ENCODE measurements at places on chromosomes 6 and 20.

- no peak for DNase-seq
Observed at GRCh38 chr6:9139746-9140145, 704.4 kb upstream of the SLC35B3 start.

GRCh38 chr20:4062721-4063606 is 47.6 kb upstream of the RNF24 start:
- no peak for DNase-seq

DNA sequence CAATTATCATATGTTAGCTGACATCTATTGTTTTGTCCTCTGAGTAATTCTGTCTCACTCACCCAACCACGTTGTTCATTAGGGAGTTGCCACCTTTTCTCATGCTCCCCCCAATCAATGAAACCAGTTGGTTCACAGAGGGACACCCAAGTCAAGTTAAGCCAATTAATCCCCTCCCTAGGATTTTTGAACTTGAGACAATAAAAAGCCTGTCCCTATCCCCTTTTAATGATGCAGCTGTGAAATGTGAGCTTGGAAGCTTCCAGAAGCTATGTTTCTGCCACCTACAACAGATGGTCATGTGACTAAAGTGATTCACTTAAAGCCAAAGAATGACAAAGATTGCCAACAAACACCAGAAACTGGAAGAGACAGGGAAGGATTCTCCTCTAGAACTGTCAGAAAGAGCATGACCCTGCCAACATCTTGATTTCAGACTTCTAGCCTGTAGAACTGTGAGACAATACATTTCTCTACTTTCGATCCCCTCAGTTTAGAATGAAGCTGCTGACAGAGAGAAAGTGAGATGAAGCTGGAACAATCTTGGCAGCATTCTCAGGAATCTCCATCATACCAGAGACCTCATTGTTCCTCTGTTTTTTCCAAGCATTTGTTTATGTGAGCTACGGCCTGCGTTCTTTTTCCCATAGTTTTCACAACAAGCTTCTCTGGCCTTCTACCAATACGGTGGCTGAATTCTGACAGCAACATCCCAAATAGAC is 57.8 kb upstream of the TPD52L1 start:
- no peak for DNase-seq

- no peak for DNase-seq
Observed at GRCh38 chr6:100100776-100101175, 106.8 kb upstream of the MCHR2 start.

- DNase-seq, result no peak
Observed at GRCh38 chr6:16844183-16844582, 82.9 kb upstream of the ATXN1 start.

DNA sequence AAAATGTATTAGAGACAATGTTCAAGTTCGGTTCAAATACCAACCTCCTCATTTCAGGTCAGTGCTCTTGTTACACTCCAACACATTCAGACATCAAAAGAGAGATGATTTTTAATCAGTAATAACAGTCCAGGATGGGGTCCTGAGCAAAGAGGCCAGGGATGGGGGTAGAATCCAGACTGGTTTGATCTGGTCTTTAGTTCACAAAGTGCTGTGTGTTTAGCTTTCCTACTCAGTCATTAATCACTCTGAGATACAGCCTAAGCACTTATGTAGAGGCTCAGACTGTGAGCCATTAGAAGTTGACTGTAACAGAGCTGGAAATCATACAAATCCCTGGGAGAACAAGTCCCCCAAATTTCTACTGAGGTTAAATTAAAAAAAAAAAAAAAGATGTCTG is 241.6 kb downstream of the PTPRK start:
- no peak for DNase-seq

DNA sequence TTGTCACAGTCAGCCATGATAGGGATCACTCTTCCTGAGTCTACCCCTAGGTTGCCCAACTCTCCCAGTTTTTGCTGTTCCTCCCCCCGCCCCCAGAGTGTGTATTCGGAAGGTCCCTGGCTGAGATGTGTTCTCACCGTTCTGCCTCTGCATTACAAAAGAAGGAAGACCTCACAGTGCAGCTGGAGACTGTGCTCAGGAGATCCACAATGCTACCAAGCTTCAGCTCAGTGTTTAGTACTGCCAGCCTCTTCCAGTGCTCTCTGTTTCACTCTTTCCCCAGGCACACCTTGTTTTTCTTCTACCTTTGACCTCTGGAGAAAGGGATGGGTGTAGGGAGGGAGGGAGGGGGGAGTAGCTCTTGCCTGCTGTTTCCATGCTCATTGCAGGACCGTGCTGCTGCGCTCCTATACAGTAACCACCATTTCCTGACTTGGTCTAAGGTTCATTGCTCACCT is 13.4 kb upstream of the MOCS1 start:
- no peak for DNase-seq

- DNase-seq, result no peak
Observed at GRCh38 chr6:148926478-148926877, 179.6 kb downstream of the UST start.

DNA sequence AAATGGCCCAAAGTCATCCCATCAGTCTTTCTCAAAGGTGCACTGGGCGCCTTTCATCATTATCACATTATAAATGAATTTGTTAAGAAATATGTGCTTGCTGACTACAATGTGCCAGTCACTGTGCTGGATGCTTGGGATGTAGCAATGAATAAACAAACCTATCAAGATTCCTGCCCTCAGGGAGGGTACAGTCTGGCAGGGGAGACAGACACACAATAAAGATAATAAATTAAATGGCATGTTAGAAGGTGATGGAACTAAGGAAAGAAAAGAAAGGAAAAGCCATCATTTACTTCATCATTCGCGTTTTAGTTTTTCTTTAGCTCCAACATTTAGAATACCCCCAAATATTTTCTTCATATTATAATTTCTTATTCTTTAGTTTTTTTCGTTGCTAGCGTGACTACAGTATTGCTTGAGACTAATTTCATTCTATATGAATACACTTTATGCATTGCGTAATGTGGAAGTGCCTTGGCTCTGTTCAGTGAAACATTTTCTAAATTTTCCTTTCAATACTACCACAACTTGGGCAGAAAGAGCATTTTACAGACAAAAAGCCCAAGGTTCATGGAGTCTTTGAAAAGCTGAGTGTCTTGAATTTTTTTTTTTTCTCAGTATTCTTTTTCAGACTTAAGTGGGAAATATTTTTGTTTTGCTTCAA is 48.7 kb upstream of the CITED2 start:
- DNase-seq, result no peak

DNA sequence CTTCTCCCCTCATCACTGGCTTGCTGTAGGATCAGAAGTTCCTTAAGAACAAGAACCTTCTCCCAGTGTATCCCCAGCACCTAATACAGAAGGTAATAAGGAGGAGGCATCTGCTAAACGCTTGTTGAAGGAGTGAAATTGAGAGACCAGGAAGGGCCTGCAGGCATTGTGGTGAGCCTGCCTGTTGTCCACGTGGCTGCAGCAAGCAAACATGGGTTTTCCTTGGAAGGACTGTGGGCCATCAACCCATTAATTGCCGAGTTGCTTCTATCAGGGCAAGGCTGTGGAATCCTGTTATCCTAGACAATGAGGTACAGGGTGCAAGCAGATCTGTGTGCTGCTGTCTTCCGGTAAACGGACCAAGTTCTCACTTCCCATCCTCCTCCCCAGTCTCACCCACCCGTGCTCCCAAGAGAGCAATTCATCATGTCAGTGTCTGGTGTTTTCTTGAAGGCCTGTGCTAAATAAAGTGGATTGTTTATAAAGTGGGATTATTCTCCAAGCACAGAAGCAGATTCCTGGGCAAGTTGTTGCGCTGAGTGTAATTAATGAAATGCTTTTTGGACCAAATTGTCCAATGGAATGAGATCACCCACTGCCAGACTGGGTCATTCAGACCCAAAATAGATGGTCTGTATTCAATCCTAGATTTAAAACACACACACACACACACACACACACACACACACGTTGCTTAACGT is 164.6 kb upstream of the CDYL start:
- DNase-seq, result no peak

DNA sequence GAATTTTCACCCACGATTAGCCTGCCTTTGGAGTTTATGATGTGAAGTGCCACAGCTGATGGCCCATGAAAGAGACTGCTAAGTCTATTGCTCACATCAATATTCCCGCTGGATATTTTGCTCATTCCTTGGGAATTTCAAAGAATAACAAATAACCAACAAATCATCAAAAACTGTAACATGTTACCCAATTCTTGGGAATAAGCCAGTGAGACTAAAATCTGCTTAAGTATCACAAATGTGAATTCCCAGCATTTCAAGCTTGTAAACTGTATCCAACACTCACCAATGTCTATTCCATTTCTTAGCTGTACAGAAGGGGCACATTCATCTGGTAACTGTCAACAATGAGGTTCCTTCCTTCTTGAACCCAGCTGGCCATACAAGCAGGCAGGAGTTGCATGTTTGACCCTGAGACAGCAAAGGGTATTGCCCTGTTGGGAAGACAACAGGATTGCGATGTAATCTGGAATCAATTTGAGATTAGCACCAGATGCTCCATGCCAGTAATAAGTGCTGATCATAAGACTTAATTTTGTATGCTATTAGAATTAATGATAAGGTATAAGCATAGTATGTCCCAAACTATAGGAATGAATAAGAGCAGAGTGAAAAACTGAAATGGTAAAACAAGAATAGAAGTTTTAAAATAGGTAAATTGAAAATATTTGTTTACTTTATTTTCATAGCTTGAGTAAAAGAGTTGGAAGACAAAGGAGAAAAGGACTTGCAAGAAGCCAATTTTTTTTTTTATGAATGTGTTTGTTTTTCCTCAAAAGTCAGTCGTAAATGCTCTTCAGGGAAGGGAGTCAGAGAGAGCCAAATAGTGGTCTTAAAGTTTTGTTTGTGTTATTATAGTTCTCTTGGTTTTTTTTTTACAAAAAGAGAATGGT is 58.8 kb downstream of the RSPO3 start:
- no peak for DNase-seq

DNA sequence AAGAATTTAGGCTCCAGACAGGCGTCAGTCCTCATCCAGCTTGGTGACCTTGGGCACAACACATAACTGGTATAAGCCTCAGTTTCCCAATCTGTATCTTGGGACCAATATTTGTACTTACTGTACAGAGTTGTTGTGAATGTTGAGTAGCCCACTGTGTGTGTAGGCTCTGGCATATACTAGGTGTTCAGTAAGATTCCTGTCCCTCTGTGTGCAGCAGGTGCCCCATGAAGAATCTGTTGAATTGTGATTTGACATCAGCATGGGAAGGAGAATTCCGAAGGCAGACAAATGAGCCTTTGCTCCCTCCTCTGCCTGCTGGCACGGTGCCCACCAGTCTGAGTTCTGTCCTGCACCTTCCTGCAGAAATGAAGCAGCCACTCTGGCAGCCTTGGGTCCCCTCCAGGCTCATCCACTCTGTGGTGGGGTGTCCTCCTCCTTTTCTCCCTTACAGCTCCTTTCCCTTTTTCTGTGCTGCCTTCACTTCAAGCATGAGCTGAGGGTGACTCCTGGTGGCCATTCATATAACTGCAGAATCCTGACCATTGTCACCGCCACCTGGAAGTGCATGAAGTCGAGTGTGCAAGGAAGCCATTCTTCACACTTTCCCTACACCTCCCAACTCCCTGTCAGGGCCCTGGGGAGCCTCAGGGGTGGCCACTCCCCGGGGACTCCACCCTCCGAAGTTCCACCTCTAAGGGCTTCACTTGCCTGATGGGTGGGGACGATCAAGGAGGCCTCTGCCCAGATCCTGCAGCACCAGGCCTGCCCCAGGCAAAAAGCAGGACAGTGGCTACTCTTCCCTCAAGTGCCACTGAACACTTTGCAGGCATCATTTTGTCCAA is 48.2 kb downstream of the MRPL14 start:
- DNase-seq, result no peak

DNA sequence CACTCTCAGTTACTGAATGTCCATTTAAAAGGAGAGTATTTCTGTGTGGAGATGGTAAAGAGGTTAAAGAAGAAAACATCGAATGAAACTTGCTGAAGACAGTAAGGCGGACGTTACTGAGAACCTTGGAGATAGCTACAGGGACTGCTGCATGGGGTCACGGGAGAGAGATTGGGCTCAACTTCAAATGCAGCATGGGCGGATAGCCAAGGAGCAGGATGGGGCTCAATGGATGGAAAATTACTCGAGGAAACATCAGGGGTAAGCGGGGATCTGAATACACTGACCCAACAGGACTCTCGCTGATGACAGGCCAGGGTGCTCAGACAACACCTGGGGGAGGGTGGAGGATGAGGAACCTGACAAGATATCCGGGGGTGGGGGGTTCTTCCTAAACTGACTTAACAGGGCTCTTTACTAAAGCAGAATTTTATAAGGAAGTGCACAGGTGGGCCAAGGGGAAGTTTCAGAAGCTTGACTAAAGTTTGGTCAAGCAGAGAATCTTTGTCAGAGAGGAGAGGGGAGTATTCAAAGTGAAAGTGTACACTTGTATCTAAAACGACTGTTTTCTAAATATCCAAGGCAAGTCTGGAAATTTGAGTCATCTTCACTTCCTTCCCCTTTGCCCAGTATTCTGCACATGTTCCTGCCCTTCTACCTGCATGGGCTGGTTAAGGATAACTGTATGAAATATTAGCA is 22.8 kb downstream of the ECT2L start:
- no peak for DNase-seq

DNA sequence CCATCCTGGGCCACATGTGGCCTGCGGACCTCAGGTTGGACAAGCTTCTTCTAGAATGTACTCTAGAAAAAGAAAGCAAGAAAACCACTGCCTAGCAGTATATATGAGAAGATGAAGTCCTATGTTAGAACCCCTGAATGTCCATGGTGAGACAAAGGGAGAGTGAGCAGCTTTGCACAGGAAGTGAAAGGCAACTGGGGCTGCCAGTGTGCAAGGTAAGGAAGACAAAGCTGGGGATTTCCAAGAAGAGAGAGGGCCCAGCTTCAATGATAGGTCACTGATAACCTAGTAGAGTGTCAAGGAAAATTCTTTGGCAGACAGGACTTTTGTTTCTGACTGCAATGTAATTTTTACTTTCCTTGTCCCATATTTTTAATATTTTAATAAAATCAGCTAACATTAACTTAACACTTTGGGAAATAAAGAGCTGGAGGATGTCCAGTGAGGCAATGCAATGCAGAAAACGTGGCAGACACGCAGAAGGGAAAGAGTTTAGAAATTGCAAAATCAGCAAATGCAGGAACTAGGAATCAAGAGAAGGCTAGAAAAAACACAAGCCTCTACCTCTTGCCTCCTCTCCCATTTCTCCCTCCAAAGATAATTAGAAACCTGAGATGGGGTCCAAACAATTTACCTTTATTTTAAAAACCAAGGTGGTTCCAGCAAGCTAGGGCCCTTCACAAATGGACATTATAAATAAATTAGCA is 47.4 kb downstream of the CYP39A1 start:
- no peak for DNase-seq

Data from cortex of kidney (tissue), 1 donor.